ENCODE measurements at places on chromosomes 1 and 21.

DNA sequence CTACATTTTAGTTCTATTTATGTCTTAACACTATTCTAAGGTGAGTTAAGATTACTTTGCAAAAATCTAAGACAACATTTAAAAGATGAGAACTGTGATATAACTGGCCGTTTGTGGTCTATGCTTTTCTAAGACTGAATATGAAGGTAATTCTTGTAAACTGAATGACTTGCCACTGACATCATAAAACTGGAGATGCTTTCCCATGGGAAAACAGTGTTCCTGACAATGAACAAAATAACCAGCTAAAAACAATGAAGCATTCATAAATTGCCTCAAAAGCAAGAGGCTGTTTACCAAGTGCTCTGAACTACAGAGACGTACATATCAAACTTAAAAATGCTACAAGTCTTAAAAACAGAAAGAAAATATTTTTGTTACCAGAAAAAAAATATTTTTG is 54.7 kb downstream of the APP start:
- no peak for DNase-seq

DNA sequence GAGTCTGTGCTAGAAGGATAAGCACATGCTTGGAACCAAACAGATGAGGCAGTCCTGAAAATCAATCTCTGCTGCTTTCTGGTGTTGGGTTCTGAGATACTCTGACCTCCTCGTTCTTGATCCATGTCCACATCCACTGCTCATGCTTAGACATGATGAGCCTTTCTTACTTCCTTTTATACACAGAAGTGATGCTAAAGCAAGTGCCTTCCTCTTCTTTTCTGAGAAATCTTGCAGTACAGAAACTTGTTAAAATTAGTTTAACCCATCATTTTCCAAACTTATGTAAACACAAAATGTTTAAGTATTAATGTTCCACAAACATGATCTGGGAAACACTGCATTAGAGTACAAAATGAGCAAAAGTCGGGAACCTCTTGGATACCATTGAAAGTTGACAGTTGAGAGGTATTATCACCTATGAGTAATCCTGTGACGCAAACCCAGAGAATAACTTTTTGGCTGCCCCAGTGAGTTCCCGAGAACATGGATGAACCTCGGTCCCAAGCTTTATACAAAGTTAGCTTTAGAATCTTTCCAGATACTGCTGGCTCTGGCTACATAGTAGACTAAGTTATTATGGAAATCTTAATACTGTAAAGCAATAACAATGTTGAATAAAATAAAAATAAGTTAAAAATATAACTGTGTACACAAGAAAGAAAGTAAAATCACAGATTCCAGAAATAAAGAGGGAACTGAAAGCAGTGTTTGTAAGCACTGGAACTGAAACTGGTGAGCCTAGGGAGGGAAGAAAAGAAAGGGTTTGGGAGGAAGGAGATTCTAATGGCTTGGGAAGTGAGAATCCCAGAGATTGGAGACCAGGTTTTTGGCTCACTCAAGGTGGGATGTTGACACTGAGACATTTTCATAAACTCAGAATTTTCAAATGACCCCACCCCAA is 429.3 kb upstream of the RUNX1 start:
- peak; percentile 76 for DNase-seq

- no peak for DNase-seq
These were observed 1.9 kb upstream of the CNTN2 start for GRCh38 chr1:205041001-205041715.

- no peak for DNase-seq
These were observed 56.9 kb downstream of the UBR4 start for GRCh38 chr1:19153169-19153568.

DNA sequence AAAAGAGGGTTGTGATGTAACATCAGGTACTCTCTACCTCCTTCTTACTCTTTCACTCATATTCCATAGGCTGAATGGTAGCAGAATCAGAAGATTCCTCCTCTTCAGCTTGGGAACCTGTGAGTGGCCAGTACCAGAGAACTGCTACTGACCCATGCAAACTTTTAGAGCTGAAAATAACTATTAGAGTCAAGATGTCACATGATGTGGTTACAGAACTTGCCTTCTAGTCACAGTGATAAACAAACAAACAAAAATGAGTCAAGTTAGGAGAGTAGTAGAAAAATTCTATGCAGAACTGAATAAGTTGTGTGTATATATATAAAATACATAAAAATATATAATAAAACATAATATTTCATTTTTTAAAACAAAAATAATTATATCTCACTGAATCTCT is 47.6 kb upstream of the RGS1 start:
- no peak for DNase-seq

DNA sequence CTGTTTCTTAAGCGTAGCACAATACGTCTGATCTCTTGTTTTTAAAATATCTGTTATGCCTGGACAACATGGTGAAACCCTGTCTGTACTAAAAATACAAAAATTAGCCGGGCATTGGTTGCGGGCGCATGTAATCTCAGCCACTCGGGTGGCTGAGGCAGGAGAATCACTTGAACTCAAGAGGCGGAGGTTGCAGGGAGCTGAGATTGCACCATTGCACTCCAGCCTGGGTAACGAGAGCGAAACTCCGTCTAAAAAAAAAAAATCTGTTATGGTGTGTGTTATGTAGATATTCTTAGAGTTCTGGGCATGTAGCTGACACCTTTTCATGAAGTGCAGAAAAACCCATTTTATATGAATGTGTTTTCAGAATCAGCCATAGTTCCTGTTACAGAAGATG is 38.2 kb downstream of the RABGAP1L start:
- no peak for DNase-seq

DNA sequence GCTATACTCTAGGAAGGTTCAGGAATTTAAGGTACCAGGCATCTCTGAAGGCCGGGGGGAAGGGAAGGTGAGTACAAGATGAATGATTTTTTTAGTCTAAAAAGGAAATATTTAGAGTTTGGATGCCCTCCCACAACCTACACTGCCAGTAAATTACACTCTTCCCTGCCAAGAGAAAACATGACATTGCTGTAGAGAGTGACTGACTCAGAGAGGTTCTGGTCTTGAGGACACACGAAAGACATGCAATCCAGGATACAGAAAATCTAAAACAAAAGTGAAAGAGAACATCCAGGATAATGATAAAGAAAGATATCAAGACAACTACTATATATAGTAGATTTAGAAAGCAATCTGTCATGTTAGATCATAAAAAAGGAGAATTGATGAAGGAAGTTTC is 200.5 kb downstream of the TYW3 start:
- no peak for DNase-seq

DNA sequence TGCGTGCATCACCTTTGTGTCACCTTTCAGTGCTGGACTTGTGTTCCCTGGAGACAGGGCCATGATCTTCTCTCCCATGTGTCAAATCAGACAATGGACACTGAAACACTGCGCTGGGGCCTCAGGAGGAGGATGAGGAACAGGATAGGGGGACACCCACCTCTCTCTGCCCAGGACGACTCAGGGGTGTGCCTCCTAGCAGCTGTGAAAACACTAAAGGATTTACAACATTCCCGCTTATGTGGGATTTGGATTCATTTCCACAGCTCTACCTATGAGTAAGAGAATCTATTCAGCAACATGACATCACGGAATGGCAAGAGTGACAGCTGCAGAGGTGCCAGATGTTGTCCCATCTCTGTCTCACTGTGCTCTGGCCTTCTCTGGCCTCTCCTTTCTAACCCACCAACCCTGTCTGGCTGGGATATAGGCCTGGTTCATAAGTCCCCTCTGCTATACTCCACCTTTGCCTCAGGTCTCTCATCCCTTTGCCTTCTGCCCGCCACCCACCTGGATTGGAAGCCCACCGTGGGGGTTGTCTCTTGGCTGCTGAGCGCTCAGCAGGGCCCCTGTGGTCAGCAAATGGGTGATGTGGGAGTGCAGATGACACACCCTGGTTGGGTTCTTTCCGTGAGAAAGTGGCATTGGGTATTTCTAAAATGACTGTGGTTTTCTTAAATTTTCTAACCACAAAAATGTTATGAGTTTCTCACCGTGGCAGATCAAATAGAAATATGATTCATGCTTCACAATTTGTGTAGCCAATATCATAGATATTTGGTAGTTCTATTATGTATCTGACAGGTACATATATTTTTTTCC is 47.1 kb upstream of the TLR5 start:
- DNase-seq: no peak

DNA sequence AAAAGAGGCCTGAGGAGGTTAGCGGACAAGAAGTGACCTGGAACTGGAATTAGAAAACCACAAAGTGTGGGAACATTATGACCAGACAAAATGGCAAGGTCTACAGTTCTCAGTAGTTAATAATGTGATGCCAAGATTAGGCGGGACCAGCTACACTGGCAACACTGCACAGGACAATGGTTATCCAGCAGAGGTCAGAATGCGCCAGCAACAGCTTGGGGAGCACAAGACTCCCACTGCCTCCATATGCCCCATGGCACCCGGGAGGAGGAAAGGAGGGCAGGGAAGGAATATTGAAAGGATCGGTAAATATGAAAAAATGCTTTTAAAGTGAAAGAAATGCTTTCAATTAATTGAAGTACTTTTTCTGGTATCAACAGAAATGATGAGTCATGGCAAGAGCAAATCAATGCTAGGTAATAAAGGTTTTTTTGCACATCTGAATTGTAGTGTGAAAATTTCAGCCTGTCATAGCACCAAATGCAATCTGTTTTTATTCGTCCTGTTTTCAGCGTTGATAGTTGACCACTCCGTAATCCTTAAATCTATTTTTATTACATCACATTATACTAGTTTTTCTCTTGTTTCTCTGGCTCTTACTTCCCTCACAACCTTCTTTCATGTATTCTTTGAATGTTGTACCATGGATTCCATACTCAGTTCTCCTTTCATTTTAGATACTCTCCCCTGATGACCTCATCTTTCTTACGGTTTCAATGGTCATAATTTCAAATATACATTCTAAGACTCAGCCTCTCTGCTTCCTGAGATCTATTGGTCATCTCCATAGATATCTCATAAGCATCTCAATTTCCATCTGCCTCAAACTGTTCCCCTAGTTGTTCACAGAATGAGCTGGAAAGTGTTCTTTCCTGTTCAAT is 30.7 kb downstream of the VCAM1 start:
- DNase-seq: no peak

GRCh38 chr1:157312082-157312812 is 174.1 kb upstream of the ETV3 start:
- DNase-seq: no peak

DNA sequence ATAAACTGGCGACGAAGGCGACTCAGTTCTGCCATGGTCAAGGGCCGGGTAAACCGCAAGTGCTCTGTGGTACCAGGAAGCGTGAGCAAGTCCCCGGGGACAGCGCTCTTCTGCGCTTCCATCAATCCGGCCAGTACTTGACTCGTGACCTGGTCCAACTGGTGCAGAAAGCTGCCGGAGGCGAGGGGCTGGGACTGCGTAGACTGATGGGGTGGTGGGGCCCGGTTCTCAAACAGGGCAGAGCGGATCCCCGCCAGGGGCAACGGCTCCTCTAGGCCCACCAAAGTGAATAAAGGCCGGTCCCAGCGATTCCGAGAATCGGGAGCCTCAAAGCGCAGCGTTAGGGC is 852 bp downstream of the KTI12 start:
- DNase-seq: peak; percentile 33

DNA sequence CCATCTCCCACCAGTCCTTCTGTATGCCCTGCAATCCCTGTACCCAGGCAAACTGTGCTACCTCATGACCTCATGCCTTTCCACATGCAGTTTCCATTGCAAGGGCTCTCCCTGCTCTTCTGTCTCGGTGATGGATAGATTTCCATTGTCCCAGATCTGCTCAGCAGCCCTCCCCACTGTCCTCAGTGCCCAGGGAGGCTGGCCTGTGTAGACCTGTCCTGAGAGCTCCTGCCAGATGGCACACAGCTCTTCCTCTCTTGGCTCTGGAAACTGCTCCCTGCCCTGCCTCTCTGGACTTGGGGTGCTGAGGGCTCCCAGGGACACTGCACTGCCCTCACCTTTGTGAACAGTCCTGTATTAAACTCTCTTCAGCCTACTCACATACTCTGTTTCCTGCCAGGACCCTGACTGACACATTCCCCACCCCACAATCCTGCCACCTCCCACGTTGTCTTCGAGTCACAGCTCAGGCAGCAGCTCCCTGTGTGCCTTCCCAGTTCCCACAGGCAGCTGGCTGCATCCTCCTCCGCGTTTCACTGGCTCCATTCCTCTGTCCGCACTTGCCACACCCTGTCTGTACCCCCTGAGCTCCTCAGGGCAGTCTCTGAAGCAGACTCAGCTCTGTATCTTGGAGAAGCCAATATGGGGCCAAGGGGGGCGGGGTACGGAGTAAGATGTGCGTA is 57.0 kb downstream of the SPATA46 start:
- DNase-seq: no peak

GRCh38 chr21:36747041-36747814 is 48.3 kb downstream of the SIM2 start:
- DNase-seq: no peak

All from GF-D8 (cell line).